ENCODE measurements at places on chromosomes 4 and X. TPM values are rescaled to one million over a fixed set of nuclear protein-coding genes. Genes with fewer than 3 reads are reported as not detected.

Gene RNF113A
- 11.3 TPM for polyA plus RNA-seq

Gene APELA
- not detected for polyA plus RNA-seq

Gene CCDC110
- 1.8 TPM for polyA plus RNA-seq

Gene CT45A10
- polyA plus RNA-seq, result not detected

Gene MAGEB3
- polyA plus RNA-seq, result not detected

Gene XAGE2
- polyA plus RNA-seq, result not detected

Gene CENPI
- polyA plus RNA-seq, result 4.4 TPM

Gene MXRA5
- polyA plus RNA-seq, result 75.7 TPM

Gene MCF2
- polyA plus RNA-seq, result 0.30 TPM

Gene KLHL4
- polyA plus RNA-seq, result 7.9 TPM

Gene USP17L30
- polyA plus RNA-seq, result not detected

Gene LRAT
- 0.52 TPM for polyA plus RNA-seq

Gene CEP135
- polyA plus RNA-seq, result 4.9 TPM

Gene PRSS12
- polyA plus RNA-seq, result 8.3 TPM

Gene RADX
- polyA plus RNA-seq, result 3.1 TPM

Gene DMRTC1B
- not detected for polyA plus RNA-seq

Gene CASP3
- 52.6 TPM for polyA plus RNA-seq
